Liver (tissue), 10 donors: ENCODE measurements at places on chromosomes 6 and 20.

DNA sequence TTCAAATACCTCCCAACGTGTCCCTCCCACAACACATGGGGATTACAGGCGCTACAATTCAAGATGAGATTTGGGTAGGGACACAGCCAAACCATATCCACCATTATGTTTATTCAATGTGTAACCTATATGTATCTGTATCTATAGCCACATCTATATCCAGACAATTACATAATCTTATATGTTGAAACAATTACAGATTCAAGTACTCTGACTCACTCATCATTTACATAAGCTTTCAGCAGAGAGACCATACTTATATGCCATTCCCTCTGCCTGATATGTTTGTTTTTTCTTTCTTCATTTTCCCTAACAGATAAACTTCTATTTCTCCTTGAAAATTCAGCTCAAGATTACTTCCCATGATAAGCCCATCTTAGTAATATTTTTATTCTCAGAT lies 163.6 kb downstream of the LAMA2 start:
- no peak for DNase-seq

GRCh38 chr20:62571669-62572344 lies 70.5 kb upstream of the SLCO4A1 start:
- DNase-seq = no peak

DNA sequence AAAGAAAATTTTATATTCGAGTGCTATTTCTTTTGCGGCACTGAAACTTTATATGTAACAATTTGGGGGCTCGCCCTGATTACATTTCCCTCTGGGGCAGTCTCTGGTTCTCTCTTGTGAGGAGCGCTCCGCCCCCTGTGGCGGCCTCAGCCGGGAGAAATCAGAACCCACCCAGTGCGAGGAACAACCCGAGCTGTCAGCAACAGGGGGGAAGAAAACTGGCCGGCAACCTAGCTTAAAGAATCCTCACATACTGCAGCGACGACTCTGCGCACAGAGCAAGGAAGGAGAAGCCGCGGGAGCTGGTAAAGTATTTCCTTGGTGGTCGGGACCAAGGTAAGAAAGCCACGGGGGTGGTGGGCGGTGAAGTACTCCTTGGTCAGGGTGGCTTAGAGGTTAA lies 23.9 kb upstream of the SLC52A3 start:
- no peak for DNase-seq

- DNase-seq = no peak
These were observed 691.7 kb upstream of the SLC35B3 start for GRCh38 chr6:9126878-9127560.

DNA sequence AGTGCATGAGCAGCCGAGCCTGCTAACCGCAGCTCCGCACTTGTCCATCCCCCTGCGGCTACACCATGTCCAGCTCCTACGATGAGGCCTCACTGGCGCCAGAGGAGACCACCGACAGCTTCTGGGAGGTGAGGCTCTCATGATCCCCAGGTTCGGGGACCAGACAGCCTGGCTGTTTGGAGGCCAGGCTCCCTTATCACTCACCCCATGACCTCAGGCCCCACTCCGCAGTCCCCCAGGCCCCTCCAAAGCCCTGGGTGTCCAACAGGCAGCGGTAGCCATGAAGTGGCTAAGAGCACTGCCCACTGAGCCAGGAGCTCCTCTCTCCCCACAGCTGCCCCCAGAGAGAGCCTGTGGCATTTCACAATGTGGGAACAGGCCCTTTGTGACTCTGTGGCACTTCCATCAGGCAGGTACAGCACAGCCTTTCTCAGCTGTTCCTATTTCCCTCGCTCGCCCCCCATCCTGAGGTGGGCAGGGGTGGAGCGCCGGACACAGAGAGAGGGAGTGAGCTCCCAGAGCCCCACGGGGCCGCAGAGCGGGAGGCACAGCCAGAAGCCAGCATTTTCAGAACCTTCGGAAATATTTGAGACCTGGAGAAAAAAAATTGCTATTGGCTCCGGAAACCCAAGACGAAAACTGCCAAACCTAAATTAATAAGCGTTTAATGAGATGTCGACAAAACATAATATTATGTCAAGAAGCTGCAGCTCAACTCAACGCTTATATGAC lies 29.7 kb downstream of the SPDEF start:
- no peak for DNase-seq

- DNase-seq = no peak
These were observed 184.4 kb downstream of the MEI4 start for GRCh38 chr6:77837034-77837784.

GRCh38 chr6:11058406-11058805 lies 14.3 kb upstream of the ELOVL2 start:
- no peak for DNase-seq

DNA sequence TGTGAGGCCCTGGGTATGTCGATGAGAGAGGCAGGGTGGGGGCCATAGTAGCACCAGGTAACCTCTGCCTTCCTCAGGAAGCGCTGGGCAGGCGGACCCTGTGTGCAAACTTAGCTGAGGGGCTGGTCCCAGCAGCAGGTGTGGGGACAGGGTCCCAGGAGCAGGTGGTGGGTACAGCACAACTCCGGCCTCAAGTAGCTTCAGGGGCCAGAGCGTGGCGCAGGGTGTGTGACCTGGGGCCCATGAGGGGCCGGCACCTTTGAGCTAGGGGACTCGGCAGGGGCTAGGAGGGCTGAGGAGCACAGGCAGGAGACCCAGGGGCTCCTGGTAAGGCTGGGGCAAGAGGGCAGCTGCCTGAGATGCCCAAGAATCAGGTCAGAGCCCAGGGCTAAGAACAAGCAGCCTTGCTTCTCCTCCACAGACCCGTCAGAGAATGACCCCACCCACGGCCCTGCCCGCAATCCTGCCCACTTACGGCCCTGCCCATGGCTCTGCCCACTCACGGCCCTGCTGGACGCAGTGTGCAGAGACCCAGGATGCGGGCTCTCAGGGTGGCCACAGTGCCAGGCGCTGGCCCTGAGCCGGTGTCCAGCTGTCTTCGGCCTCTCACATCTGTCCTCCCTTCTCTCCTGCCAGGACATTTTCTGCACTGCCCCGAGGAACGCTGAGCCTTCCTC lies 30.9 kb downstream of the CHRNA4 start:
- no peak for DNase-seq

GRCh38 chr6:16058201-16058928 lies 70.5 kb upstream of the MYLIP start:
- no peak for DNase-seq

- DNase-seq = no peak
These were observed 347.0 kb downstream of the CDH4 start for GRCh38 chr20:61599061-61599531.

DNA sequence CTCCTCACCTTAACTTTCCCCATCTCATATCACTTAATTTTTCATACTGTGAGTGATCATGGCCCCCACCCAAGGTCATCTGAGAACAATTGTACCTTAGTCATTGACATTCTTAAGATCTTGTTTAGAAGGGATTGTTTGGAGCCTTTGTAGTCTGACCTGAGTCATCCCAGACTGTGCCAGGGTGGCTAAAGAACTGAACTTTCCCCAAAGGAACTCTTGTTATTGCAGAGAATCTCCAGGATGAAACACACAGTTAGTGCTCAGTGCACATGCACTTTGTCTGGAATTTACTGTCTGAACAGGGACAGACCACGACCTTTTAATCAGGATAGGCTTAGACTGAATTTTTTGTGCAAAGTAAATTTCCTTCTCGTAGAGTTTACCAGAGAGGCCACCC lies 112.6 kb upstream of the CCN2 start:
- DNase-seq = no peak

- DNase-seq = no peak
These were observed 628 bp upstream of the ERGIC3 start for GRCh38 chr20:35541118-35541782.

GRCh38 chr20:48557380-48557779 lies 270.4 kb downstream of the PREX1 start:
- no peak for DNase-seq

DNA sequence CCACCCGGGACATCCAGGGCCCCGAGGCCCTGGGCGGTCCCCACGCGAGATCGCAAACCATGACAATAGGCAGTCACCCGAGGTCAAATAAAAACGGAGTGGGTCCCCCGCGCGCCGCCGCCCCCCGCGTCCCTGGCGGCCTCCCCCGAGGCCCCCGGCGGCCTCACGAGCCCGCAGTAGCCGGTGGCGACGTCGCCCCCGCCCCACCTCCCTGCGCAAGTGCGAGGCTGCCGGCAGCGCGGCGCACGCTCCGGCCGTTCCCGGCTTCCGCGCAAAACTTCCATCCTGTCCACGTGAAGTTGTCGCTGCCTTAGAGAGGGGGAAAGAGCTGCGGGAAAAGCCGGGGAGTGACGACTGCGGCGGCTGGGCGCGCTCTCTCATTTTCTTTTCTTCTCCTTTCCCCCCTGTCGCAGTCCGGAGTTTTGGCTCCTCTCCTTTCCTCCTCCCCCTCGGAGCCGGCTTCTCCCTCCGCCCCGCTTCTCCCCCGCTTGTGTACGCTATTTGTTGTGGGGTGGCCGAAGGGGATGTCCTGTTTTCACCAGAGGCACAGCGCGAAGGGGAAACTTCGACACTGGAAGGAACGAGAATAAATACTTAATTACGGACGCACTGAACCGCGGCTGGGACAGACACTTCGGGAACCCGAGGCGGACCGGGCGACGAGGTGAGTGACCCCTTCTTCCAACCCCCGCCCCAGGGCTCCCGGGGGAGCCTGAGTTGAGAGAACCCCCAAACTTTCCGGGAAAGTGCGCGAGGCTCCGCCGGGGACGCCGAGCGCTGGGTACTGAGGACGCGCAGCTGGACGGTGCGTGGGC lies at the start of gene EYA4:
EYA4 (plus strand) TSS at position 272 of the 815 bp plus-strand sequence. CDS start 33,424 bp downstream, outside the sequence.
- no peak for DNase-seq

DNA sequence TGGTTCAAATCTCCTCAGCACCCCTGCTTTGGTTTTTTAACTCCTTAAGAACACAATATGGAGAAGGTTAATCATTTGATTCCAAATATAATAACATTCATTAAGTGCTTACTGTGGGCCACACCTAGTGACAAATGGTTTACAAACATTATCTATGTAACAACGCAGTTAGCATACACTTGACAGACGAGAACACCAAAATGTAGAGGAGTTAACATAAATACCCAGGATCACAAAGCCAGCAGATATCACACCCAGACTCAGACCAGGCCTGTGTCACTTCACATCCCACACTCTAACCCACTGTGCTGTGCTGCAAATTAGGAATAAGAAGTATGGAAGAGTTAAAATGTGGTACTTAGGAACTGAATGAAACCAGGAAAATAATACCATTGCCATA lies 82.9 kb downstream of the AGPAT4 start:
- no peak for DNase-seq

- no peak for DNase-seq
These were observed 197.7 kb upstream of the PREP start for GRCh38 chr6:105600336-105601260.

- no peak for DNase-seq
These were observed 180.0 kb downstream of the KIF16B start for GRCh38 chr20:16393297-16393696.

DNA sequence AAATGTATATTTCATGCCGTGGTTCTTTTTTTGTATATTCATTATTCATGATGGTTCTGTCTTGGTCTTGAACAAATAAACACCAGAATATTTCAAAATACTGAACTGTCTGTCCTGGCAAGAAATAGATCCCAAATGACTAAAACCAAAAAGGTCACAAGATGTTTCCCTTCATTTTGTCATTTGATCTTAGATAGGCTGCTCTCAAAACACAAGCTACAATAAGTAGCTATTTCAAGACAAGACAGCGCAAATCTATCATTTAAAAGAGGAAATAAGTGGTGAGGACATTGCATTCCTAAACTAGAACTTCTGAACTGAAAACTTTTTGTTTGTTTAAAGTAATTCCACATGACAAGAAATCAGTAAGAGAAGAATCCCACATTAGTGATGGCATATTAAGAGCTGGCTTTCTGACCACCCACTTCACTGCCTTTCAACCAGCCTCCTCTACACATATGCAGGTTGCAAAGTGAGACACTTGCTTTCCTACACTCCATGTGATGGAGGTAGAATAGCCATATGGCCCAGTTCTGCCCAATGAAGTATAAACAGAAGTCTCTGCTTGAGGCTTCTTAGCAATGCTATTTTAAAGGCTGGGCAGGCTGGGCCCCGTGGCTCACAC lies 54.4 kb upstream of the CCDC28A start:
- no peak for DNase-seq

GRCh38 chr20:57672953-57673575 lies 36.8 kb downstream of the PMEPA1 start:
- no peak for DNase-seq

DNA sequence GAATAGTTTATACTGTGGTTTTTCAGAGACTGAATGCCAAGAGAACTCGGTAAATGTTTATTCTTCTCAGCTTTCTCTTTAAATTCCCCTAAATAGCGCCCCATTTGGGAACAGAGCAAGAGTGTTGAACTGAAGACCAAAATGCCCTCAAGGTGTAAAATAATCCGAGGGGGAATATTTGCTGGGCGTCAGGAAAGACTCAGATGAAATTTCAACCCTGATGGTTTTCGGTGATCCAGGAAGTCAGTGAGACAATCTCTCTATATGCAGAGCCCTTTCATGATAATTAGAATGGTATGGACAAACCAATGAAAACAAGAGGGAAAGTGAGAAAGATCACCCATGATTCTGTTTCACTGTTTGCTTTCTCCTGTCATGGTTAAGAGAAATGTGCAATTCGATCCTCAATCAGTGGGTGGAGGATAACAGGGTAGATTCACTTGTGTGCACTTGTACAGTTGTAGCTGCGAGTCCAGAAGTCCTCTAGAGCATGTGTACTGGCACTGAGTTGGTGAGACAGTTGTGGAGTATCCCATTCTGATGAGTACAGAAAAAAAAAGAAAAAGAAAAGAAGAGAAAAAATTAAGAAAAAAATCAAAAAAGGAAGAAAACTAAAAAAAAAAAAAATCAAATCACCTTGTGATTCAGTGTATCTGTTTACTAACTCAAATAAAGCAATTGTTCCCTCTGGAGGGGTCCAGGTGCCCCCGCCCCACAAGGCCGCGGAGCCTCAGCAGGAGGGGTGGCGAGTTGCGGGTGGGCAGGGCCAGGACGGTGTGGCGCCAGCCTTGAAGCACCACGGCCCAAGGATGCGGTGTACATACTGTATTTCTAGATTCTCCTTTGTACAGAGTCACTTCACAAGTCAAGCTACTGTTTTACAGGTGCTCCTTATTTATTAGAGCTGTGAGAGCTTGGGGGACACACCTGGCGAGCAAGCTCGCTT lies 164.9 kb downstream of the SCML4 start:
- no peak for DNase-seq

DNA sequence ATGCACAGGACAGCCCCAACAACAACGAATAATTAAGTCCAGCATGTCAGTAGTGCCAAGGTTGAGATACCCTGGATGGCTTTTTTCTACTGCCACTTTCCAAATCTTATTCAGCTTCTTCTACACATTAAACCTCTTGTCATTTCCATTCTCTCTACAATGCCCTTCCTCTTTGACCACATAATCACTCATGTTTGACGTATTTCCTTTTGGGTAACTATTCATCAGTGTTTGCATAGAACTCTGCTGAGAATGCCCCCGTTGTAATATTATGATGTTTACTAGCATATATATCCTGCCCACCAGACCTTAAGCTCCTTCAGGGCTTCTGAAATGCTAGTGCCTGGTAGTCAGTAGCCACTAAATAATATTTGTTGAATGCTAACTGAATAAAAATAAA lies 515.3 kb upstream of the RNF217 start:
- DNase-seq = no peak

- no peak for DNase-seq
These were observed 14.4 kb upstream of the RIPPLY2 start for GRCh38 chr6:83838727-83839126.

- no peak for DNase-seq
These were observed 4.9 kb downstream of the VGLL2 start for GRCh38 chr6:117270055-117270842.
